ENCODE measurements at places on chromosomes 7 and 10.

- DNase-seq, result no peak
Observed at GRCh38 chr7:92854501-92855238, 18.3 kb upstream of the CDK6 start.

DNA sequence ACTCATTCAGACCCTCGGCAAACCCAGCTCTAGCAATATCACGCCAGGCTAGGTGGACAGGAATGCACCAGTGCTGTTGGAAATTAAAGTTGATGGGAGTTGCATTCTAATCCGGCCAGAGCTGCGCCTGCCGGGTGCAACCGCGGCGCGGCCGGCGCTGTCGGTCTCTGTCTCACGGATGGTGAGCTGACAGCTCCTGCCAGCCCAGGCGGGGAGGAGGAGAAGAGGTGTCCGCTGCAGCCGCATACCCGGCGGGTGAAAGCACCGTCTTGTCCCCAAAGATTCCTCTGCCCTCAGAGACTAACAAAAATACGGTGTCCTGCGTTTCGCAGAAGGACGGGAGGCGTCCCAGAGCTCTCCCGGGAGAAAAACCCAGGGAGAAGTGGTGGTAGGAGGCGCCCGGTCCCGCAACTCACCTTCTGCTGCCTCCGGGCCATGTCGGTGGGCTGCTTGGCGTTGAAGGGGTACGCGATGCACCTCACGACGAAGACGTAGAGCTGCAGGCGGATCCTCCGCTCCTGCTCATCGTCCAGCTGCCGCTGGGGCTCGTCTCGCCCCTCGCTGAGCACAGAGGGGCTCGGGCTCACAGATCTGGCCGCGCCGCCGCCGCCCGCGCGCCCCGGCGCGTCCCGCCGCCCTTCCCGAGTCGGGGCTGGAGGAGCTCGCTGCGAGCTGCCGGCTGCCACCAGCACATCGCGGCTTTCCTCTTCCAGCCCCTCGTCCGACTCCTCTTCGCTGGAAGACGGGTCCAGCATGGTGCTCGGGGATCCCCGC is 490 bp downstream of the CADPS2 start:
- DNase-seq, result no peak

DNA sequence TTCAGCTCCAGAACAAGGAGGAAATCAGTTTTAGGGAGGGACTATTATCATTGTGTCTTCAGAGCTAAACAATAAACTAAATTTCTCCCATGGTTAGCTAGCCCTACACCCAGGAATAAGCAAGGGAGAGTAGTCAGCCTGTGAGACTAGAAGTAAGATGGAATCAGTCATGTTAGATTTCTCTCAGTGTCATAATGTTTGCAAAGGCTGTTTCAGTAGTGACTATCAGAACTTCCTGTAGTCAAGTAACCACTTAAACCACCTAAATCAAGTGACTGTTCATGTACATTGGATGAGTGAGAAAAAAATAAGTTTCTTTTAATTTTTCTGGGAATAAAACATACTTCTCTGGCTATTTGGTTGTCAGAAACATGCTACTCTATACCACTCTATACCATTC is 121.6 kb downstream of the KCND2 start:
- DNase-seq, result no peak

DNA sequence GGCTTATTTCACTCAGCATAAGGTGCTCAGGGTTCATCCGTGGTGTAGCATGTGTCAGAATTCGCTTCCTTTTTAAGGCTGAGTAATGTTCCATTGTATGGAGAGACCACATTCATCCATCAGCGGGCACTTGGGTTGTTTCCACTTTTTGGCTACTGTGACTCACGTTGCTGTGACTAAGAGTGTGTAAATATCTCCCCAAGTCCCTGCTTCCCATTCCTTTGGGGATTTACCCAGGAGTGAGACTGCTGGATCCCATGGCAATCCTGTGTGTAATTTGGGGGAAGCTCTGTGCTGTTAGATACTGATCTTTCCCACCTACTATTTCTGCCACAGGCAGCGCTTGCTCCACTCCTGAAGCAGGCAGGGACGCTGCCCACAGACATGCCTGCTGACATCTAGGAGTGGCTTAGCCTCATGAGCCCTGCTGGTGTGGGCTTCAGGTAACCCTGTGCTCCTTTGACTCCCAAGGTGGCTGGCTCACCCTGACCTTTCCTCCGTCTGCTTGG is 346.0 kb downstream of the FRMD4A start:
- no peak for DNase-seq

GRCh38 chr7:25964483-25964991 is 187.5 kb upstream of the NFE2L3 start:
- no peak for DNase-seq

DNA sequence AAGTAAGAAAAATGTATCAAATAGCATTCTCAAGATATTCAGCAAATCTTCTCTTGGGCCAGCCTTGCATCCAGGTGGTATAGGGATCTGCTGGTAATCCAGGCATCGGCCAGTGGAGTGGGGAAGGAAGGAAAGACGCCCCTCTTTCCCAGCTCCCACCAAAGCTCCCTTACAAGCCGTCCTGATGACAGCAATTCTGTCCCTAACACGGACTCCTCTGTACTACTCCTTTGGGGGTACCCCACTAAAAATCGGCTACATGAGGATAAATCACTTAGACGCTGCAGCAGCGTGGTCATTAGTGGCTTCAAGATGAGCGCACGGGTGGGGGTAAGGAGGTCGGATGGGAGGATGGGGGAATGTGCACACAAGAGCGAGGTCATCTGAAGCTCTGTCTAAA is 24.7 kb upstream of the NUB1 start:
- DNase-seq, result no peak

- DNase-seq, result no peak
Observed at GRCh38 chr7:81447351-81447952, 322.4 kb downstream of the HGF start.

GRCh38 chr10:76285012-76285411 is 853.6 kb downstream of the LRMDA start:
- DNase-seq, result no peak

DNA sequence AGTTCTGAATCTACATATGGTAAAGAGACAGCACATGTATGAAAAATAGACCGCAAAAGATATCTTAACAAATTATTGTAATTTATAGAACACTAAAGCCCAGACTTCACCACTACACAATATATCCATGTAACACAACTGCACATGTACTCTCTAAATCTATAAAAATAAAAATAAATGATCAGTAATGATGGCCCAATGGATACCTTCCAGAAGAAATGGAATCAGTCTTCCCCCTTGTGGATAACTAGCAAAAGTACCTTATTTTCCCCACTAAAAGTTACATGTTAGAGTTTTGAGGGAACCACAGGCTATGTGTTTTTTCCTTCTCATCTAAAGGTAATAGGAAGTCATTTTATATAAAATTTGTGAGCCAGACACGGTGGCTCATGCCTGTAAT is 25.7 kb downstream of the C7orf25 start:
- no peak for DNase-seq

GRCh38 chr7:77893813-77894212 is 95.2 kb downstream of the PHTF2 start:
- DNase-seq, result no peak

- no peak for DNase-seq
Observed at GRCh38 chr7:100719523-100720278, 567 bp upstream of the EPO start.

GRCh38 chr7:34740840-34741239 is 82.8 kb downstream of the NPSR1 start:
- DNase-seq, result no peak

- no peak for DNase-seq
Observed at GRCh38 chr7:117116211-117116610, 162.9 kb downstream of the ST7 start.

DNA sequence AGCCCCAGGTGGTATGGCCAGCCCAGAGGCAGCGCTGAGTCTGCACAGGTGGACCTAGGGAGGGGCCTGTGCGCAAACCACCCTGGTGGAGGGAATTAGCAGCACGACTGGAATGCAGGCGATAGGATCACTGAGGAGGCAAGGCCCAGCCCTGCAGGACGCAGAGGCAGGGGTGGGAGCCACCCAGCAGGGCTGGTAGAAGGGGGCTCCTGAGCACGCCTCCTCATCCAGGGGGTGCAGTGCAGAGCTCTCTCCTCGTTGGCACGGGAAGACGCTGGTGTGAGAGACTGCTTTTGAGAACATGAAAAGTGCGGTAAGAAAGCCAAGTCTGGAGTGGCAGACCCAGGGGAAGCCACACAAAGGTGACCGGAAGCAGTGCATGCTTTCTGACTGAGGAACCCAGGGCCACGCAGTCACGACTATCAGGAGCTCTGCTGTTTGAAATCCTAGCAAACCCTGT is 6.0 kb downstream of the FXYD4 start:
- DNase-seq, result no peak

Data from activated effector memory CD4-positive, alpha-beta T cell treated with anti-CD3 and anti-CD28 coated beads, Interleukin-2, amount 50 U/mL, for 16 hours (primary cell).